ENCODE measurements at places on chromosomes 16 and 17.

DNA sequence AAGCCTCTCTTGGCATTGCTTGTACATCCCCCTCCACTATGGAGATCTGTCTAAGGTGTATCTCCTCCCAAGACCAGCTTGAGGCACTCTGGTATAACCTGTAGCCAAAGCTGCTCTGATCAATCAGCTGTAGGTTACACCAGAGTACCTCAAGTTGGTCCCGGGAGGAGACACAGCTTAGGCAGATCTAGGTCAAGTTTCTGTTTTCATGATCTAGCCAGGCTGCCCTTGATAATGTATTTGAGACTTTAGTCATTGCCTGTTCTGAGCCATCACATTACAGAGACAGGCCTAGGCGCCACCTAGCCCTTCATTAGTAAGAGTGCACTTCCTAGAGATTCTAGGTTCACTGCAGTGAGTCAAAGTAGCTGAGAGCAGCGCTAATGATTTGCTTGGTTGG lies 31.4 kb downstream of the ASGR1 start:
- DNase-seq = no peak

DNA sequence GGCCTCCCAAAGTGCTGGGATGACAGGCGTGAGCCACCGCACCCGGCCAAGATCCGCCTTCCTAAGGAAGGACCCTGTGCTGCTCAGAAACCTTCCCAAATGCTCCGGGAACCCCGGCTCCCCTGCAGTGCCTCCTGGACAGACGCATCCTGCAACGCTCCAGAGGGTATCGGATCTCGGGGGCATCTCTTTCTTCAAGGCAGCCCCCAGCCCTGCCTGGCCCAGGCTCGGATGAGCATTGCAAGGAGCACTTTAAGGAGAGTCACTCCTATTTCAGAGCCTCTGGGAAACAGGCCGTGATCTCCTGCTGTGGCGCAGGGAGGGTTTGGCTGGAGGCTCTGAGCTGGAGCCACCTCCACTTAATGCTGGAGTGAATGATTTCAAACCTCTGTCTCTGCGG lies 17.2 kb upstream of the ABR start:
- no peak for DNase-seq

- DNase-seq = no peak
Observed at GRCh38 chr17:31100840-31101459, 6.2 kb downstream of the NF1 start.

DNA sequence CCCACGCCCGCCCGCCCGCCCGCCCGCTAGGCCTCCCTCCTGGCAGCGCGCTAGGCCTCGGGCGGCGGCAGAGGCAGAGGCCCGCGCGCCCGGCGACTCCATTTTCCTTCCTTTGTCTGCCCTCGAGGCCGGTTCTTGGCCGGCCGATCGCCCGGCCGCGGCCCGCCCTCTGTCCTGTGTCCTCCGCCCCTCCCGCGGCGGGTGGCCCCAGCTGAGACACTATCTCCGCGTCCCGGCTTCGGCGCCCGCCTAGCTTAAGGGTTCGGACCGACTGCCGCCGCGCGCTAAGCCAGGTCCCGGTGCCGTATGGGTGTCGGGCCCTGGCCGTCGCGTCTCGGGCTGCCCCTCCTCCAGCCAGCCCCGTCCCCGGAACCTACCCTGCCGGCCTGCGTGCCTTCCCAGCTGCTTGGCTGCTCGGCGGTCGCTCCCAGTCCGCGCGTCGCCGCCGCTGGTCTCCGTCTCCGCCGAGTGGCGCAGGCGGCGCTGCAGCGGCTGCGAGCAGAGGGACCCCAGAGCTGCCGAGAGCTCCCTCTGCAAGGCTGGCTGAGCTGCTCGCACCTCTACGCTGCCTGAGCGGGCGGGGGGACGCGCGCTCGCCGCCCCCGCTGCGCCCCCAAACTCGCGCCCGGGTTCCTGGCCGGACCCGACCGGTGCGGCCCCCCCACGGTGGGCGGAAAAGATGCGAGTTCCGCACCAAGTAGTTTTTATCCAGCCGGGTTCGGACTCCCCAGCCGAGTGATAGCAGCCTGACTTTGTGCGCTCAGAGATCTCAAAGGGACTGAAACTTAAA lies 787 bp downstream of the CTCF start:
- DNase-seq = no peak

DNA sequence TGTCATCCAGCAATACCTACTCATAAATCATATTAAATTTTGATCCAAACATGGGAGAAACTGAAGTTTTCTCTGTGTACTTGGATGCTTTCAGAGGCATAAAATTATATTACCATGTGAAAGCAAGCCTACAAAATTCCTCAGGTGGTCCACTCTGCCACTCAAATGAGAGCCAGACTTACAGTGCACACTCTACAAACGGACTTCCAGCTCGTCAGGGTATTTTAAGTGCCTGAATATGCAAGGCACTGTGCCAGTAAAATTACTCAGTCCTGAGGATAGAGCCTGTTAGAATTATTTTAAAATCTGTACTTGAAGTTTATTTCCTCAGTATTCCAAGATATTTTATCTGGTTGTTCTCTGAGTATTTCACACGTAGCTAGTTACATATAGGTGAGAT lies 54.5 kb downstream of the TENT4B start:
- peak; percentile 47 for DNase-seq

- DNase-seq = no peak
Observed at GRCh38 chr16:81477697-81478693, 33.4 kb downstream of the CMIP start.
